NCI-H1436 treated with DMSO at 0.1 percent for 48 hours (cell line): ENCODE measurements at places on chromosomes 11 and 22.

DNA sequence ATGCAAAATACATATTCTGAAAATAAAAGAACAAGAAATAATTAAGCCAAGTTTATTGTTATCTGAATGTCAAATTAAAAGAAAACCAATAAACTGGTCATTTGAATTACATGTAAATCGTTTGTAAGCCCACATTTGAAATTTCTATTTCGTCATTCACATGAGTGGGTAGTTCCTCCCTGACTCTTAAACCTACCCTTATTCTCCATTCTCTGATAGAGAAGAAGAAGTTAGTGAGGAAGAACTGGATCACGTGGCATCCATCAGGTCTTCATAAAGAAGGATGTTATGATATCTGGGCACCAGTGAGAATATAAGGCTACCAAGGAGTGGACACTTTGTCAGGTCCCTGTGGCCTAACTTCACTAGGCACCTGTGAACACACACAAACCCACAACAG, 328.1 kb downstream of the OPCML start:
- DNase-seq = no peak

GRCh38 chr22:30033137-30033536, 47.1 kb upstream of the HORMAD2 start:
- no peak for DNase-seq

- DNase-seq = no peak
Observed at GRCh38 chr22:37749226-37749625, 52.4 kb downstream of the TRIOBP start.

GRCh38 chr22:36258701-36259614, 6.0 kb downstream of the APOL1 start:
- DNase-seq = no peak

- no peak for DNase-seq
Observed at GRCh38 chr11:81253244-81253643, 1480.4 kb downstream of the FAM181B start.

- DNase-seq = no peak
Observed at GRCh38 chr11:2220173-2220771, 48.7 kb upstream of the TH start.

DNA sequence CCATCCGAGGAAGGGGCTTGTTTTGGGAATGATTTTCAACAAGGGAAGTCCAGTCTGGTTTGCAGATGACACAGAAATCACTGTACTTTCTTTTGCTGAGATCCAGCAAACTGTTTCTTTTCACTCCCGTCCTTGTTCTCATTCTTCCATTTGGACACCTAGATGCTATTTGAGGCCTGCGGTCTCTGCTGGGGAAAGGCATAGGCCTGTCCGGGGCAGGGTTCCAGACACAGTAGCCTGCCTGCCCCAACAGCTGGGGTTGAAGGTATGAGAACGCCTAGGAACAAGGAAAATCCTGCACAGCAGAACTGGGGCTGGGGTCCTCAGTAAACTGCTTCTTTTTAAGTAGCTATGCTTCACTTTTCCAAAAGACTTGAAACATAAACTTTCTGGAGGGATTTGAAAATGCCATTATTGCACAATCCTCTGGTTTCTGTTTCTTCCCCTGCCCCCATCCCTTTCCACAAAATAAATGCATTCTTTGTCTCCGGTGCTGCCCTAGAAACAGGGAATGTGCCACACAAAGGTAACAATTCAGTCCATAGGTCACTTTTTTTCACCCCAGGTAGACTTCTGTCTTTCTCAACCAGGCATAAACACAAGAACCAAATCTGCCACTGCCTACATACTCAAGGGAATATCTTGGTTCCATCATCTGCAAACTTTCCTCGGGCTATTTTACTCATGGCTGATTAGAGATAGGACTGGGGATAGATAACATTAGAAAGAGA, 174.8 kb upstream of the MTMR2 start:
- DNase-seq = no peak

DNA sequence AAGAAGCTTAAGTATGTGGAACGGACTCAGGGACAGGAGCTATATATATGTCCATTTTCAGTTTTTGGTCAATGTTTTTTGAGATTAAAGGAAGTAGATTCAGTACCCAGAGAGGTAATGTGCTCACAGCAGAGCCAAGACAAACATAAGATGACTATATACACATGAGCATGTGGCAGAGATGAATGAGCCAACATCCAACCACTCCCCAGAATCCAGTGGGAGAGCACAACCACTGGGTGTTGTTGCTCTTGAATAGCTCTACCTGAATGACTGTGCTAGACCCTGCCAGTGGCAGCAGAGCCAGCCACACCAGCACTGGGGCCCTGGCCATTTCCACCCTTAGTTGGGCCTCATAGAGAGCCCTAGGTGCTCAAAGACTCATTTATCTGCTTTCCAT, 10.7 kb upstream of the SYTL2 start:
- no peak for DNase-seq

- DNase-seq = no peak
Observed at GRCh38 chr11:32884770-32885384, 7.7 kb upstream of the QSER1 start.

GRCh38 chr11:57640068-57640800, 9.5 kb downstream of the YPEL4 start:
- no peak for DNase-seq

DNA sequence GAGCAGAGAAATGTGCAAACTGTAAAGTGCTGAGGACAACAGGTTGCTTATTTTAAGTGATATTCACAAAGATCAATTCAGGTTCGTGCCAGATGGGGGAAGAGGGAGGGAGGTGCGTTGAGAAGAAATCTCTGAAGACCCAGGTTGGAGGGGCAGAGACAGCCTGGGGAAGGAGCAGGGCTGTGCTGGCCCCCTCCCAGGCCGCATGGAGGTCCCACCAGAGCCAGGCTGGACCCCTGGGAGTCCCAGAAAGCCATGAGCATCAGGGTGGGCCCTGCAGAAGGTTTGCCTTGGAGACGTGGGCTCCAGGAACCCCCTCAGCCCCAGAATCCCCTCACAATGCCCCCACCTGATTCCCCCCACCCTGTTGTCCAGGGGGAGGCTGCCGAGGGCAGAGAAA, 47.4 kb downstream of the IGLL1 start:
- DNase-seq = no peak

DNA sequence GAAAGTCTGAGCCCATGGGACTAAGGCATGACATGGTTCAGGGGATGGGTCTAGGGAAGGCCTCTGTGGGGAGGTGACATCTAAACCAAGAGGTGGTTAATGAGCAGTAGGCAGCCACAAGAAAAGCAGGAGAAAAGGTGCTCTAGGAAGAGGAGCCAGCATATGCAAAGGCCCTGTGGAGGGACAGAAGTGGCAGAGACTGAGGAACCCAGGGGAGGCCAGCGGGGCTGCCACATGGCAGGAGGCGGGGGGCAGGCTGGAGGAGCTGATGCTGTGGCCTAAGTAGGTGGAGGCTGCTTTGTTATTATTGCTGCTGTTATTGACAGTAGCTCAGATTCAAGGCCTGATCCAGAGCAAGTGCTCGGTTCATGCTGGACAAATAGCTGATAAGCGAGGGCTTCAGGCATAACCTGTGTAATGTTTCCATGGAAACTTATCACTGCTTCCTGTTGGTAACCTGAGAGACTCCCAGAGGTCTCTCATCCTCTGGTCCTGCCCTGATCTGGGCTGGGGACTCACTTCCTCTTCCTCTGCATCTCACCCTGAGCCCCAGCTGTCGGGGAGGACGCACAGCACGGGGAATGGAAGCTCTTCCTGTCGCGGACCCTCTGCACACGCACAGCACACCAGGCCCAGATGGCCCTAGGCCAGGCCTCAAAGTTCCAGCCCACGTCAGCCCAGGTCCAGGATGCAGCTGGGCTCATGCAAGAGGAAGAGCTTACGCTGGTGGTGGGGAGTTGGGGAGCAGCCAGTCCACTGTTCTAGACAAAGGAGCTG, 75.2 kb upstream of the TP53I11 start:
- DNase-seq = no peak

DNA sequence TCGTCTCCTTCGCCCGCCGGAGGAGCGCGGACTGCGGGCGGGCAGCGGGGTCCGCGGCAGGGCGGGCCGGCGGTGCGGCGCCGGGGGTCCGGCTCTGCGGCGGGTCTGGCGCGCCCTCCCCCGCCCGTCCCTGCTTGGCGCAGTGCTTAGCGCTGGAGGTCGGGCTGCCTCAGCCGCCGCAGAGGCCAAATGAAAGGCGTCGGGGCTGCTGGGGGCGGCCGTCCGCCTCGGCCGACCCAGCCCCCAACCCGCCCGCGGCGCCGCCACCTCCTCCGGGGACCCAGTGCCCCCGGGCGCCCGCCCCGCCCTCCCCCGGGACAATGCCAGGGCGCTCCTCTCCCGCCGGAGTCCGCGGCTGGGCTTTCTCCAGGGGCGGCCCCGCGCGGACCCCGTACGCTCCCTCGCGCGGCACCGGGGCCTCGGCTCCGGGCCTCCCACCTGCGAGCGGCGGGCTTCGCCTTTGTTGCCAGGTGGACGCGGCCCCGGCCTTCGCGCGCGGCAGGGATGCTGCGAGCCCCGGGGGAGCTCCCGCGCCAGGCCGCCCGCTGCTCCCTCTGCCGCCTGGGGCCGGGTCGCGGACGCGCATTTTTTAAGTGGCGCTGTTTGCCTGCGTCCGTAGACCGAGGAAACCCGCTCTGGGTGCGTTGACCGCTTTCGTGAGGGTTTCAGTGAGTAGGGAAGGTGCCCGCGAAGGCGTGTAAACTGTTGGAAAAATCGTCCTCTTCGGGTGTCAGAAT, 583 bp downstream of the APLP2 start:
- no peak for DNase-seq

- DNase-seq = no peak
Observed at GRCh38 chr22:25085930-25086901, 113.4 kb upstream of the CRYBB3 start.

GRCh38 chr11:45982656-45983470, 60.4 kb downstream of the LARGE2 start:
- DNase-seq = no peak

DNA sequence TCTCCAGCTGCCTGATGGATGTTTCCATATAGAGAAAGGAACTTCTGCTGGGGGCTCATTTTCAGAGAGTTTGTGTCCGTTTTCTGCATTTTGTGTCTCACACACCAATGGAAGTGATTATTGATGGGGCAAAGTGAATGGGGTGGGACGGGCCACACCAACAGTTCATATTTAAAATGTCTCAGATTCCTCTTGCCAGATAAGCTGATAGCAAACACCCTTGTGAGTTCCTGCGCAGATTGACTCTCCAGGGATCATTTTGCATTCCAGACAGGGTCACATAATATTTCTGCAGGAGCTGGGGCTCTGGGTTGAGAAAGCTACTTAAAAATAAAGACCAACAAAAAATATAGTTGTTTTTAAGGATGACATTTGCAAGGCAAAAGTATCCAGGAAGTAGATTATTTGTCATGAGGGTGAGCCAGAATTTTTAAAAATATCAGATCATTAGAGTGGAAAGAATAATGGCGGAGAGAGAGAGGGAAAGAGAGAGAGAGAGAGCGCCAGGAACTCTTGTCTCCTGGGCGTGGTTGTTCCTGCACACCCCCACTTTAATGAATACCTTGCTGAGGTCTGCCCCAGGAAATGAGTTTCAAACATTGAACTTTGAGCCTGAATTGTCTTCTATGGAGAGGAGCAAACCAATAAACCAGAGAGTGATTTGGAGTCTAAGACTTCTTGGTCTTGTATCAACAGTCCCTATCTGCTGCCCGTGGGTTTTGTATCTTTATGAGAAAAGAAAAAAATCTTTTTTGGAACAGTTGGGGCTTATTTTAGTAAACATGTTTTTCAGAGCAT, 33.3 kb downstream of the MICAL2 start:
- DNase-seq = no peak

DNA sequence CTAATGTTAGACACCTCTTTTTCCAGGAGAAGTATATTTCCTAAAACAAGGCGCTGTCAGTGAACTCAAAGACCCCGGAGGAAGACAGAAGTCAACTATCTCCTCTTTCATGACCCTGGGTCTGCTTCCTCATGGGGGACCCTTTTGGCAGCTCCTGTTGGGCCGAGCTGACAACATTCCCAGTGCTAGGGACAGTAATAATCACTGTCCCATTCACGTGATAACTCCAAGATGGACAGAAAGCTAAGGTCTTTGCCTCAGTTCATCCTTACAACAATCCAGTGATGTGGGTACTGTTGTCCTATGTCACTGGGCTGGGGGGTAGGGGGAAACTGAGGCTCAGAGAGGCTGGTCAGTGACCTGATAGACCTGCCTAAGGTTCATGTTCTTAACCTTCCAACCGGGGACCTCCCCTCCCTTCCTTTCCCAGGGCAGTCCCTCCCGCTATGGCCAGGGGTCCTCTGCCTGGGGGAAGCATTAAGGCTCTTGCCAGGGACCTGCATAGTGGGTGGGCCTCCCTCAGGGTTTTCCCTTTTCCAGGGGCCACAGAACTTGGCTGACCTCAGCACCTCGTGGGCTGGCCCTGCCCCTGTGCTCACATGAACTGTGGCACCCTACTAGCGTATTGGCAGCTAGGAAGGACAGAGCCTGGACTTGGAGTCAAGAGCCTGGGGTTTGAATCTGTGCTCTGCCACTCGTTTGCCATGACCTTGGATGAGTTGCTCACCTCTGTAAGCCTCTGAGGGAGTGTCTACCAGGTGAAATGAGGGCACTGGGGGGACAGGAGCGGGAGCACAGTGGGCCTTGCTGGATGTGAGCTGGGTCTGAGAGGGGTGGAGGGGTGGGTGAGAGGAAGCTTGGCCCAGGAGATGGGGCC, 53.6 kb downstream of the LRRC32 start:
- DNase-seq = no peak

GRCh38 chr11:20397281-20397680, 9.8 kb downstream of the PRMT3 start:
- DNase-seq = peak; percentile 71

DNA sequence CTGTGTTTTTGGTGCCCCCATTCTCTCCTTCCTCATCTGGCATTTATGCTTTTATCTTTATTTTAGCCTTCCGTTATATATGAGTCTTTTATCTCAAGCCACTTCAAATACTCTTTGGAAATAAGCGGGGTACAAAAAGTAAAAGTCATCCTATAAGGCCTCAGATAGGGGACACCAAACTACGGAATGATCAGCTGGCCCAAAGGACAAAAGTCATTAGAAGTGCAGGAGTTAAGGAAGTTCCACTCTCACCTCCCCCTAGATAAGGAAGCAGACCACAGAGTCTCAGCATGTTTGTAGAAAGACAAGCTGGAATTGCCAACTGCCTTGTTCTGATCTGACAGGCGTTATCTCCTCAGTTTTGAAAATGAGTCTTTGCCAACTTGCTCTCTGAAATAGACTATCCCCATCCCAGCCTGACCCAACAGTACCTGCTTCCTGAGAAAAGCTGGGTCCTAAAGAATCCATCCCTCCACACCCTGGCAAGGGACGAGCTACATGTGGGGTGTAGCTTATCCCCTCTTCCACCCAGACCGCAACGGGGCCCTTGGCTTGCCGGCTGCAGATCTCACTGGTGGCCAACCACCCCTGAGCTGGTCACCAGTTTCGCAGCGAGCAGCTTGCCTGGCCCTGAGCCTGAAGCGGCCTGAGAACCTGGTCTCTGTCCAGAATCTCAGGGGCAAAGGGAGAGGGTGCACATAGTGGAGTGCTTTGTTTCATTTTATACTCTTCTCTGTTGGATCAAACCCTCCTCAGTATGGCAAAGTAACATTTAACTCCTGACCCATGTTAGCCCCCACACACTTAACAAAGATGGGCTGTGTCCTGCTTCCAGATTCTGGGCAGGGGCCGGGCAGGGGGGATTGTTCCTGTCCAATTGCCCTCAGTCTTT, 13.8 kb downstream of the FADS2 start:
- no peak for DNase-seq

- DNase-seq = no peak
Observed at GRCh38 chr11:121334973-121335710, 42.6 kb downstream of the SC5D start.
